CD4-positive, alpha-beta T cell (primary cell): ENCODE measurements at places on chromosomes 1 and 21.

DNA sequence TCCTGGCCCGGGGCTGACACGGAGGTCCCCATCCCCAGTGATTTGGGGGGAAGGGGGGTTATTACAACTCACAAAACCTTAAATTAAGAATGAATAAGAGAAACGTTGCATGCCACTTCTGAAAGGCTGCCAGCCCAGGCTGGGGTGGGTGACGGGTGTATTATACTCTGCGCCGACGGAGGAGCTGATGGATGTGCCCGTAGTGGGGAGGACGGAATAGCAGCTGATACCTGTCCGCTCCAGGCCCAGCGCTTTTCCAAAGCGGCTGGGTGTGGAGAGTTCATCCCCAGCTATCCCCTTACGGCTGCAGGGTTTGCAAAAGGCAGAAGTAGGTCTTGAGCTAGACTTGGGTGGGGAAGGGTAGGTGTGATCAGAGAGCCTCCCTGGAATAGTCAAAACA lies 63.8 kb upstream of the CASZ1 start:
- no peak for DNase-seq

- no peak for DNase-seq
Measured at GRCh38 chr1:201307231-201307630, 23.9 kb downstream of the PKP1 start.

DNA sequence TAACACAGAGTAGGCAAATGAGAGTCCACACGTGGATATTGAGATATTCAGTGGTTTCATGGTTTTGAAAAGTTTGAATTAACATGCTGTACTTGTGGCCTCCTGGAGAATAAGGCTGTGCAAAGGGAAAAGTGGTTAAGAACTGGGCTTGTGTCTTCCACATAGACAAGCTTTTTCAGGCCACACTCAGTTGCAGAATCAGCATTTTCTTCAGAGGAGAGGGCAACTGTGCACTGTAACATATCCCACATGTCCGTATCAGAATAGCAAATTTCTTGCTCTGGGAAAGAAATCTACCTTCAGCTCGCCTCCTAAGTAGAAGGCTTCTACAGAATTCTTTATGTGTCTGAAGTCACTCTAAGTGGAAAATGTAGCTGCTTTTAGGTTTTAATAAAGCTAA lies 84.9 kb downstream of the ZC3H11B start:
- DNase-seq: no peak

- DNase-seq: no peak
Measured at GRCh38 chr1:34131396-34132160, 33.5 kb downstream of the CSMD2 start.

- DNase-seq: no peak
Measured at GRCh38 chr1:52556641-52557360, 3.9 kb upstream of the TUT4 start.

DNA sequence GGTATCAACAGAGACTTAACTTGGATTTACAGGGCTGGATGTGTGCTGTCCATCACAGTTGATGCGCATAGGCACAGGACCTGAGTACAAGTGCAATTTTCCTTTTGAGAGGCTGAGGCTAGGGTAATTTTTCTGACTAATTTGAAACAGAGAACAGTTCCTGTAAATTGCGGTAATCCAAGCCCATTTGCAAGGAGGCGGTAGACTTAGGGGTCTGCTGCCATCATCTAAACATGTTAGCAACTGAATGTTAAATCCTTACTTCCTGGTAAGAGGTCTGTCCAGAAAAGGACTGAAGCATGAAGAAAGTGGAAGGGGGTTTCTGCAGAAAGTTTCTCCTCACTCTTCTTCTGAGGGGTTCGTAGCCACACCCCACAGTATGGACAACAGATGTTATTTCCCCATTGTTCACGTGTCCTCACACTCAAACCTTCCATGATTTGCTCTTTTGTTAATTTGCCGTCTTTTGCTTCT lies 23.7 kb upstream of the C1orf198 start:
- no peak for DNase-seq

GRCh38 chr1:226951286-226952117 lies 11.4 kb downstream of the COQ8A start:
- no peak for DNase-seq

GRCh38 chr1:225899044-225899925 lies 10.3 kb upstream of the LEFTY1 start:
- no peak for DNase-seq

- no peak for DNase-seq
Measured at GRCh38 chr1:156823210-156823790, 6.7 kb upstream of the SH2D2A start.

GRCh38 chr1:19844731-19845495 lies 29.8 kb upstream of the RNF186 start:
- DNase-seq: no peak

GRCh38 chr1:12648741-12649140 lies 4.9 kb downstream of the AADACL4 start:
- DNase-seq: no peak

DNA sequence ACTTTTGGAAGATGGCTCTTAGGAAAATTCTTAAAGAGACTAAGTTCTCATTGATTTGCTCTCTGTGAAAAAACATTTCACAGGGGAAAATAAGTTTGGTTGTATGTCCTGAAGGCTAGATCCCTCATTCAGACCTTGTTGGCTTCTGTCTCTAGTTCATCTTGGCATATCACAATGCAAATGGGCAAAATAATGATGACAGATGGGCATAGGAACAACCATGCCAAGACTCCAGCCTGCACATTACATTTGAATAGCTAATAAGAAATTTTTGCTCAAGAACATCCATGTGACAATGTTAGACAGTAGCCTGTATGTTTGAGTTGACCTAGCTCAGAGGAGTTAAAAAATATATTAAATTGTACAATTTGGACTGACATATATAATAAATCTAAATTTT lies 292.9 kb downstream of the PLA2G4A start:
- DNase-seq: no peak

DNA sequence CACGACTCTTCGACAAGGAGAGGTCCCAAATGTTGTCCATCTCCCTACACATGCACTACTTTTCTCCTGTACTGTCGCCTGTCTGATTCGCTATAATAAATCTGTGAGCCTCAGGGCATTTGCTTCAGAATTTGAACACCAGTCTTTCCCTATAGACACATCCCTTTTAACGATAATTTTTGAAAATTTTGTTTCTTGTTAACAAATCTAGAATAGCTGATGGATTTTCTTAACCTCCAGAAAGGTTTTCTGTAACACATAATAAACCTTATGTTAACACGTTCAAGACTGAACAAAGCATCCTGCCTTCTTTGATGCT lies 704 bp downstream of the CAPZA1 start:
- no peak for DNase-seq

DNA sequence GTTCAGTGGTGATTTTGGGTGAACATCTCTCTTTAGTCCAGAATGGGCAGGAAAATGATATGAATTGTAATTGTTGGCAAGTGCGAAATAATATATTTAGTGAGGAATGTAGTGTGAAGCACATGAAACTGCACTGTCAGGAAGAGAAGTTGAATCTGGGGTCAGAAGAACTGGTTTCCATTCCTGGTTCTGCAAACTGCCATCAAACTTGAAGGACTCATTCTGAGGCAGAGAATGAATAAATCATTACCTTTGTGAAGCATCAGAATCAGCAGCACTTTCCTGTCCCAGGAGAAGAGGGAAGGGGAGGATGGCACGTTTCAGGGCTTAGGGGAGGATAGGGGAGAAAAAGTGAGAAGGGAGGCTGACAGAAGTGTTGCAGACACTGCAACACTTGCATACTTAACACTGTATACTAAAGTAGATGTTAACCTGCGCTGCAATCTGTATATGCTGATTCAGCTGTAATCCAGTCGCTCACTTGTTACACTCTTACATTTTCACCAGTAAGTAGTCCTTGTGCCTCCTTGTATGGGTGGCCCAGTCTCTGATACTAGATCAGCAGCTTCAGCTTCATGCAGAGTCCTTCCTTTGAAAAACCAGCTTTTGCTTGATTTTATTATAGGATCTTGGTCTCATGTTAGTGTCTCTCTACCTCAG lies 10.5 kb upstream of the RPTN start:
- no peak for DNase-seq

- no peak for DNase-seq
Measured at GRCh38 chr1:159669338-159669737, 45.1 kb downstream of the CRP start.

- DNase-seq: no peak
Measured at GRCh38 chr1:232851532-232851931, 46.3 kb downstream of the MAP10 start.

DNA sequence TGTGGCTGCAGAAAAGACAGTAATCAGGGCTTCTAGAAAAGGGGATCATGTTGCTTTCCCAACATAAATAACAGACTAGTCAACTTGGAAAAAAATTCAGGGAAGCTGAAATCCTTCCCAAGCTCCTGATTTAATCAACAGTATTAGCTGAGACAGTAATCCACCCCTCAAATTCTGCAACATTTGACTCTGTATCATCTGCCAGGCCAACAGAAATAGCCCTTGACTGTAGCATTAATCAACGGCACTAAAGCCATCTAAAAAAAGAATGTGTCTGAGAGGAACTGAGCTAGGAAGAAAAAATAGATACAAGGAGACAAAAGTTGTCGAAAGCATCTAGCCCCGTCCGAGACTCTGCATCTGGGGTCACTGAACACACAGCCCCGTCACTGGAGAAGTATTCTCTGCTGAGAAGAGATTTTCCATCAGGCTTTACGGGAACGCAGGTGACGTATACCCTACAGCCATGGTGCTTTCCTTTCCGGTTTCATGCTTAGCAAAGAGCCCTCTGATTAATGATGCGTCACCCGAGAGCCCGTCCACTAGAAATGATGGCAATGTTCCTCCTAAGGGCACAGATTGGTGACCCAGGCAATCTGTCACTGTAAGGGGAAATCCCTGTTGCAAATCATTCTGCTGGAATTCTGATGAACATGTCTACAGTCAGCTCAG lies 42.1 kb upstream of the TP53BP2 start:
- DNase-seq: no peak

GRCh38 chr1:40986956-40987355 lies 7.5 kb downstream of the CTPS1 start:
- no peak for DNase-seq

DNA sequence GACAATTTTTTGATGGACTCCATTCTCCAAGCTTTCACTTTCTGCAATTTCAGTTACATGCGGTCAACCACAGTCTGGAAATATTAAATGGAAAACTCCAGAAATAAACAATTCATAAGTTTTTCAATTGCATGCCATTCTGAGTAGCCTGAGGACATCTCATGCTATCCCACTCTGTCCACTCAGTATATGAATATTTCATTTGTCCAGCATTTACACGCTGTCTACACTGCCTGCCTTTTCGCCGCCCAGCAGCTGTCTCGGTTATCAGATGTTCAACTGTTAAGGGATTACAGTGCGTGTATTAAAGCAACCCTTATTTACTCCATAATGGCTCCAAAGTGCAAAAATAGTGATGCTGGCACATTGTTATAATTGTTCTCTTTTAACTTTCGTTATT lies 116.3 kb downstream of the ADSS2 start:
- no peak for DNase-seq

DNA sequence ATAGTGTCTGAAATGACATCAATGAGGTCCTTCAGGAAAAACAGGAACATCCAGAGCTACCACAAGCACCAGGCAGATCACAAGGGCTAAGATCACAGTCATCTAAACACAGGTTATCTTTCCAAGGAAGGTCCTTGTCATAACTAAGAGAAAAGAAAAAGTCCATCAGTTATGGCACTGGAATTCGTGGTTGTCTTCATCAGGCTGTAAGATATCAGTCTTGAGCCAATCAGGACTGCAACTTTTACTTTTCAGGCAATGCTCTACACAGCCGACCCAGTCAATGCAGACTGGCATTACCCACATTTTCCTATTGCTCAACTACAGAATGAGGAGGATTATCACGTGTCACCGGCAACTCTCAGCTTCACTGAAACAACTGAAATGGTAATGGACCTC lies 26.4 kb downstream of the SORT1 start:
- no peak for DNase-seq

- DNase-seq: no peak
Measured at GRCh38 chr21:25179116-25179515, 428.2 kb downstream of the MRPL39 start.

GRCh38 chr1:20413136-20413775 lies 72.8 kb downstream of the CAMK2N1 start:
- DNase-seq: no peak

DNA sequence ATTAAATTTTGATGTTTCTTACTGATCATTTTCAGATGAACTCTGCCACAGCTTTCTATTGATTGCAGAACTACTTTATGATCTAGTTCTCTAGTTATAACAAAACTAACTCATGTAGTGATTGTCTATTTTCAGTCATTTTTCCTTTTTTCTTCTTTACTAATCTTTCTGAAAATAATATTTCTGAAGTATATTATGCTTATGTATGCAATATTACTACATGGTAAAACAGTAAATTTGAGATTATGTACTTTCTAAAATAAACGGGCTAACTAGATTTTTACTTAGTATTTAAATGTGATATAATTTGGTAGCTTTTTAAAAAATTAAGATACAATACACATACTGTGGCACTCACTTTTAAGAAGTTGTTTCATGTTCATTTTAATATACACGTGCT lies 7.6 kb downstream of the TSNAX start:
- DNase-seq: no peak
